Regular cardiac myocyte (primary cell): ENCODE measurements at places on chromosomes 16 and 17. TPM values are rescaled to one million over a fixed set of nuclear protein-coding genes. Genes with fewer than 3 reads are reported as not detected.

STH gene
- total RNA-seq: not detected in 2 replicates

MEOX1 gene
- total RNA-seq: 2.8 TPM in 1 of 2 replicates, not detected in the other

KRTAP3-3 gene
- total RNA-seq: not detected in 2 replicates

ARRB2 gene
- 2.1 and 3.9 TPM in 2 replicates for total RNA-seq

PLEKHG4 gene
- 5.6 and 10.2 TPM in 2 replicates for total RNA-seq

TOM1L2 gene
- total RNA-seq: 21.7 and 28.4 TPM in 2 replicates
